ENCODE measurements at places on chromosomes 16 and 17.

DNA sequence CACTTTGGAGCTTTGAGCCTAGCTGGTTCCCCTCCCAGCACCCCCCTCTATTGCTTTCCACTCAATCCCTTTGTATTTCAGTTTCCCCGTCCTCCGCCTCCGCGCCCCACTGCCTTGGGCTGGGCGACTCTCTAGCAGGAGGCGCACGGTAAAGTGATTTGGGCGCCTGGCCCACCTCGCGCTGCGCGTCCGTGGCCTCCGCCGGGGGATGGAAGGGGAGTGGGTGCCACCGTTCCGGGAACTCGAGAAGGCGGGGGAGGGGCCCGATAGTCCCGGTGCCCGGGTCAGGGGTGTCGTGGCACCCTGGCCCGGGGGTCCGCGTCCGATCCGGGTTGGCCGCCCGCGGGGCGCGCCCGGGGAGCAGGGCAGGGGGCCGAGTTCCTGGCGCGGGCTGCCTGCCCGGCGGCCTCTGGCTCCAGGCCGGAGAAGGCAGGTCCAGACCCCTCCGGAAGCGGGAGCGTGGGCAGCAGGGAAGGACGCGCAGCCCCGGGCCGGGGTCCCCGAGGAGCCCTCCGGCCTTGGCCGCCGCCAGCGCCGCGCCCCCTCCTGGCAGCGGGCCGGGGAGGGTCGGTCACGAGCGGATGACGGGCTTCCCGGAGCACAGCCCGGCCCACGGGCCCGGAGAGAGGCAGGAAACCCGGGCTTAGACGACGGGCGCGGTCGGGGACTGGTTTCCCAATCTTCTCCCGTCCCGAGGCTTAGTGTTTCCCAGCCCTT is 15.8 kb downstream of the MEOX1 start:
- no peak for DNase-seq

GRCh38 chr16:30185683-30186421 is 2.5 kb downstream of the CORO1A start:
- DNase-seq: no peak

DNA sequence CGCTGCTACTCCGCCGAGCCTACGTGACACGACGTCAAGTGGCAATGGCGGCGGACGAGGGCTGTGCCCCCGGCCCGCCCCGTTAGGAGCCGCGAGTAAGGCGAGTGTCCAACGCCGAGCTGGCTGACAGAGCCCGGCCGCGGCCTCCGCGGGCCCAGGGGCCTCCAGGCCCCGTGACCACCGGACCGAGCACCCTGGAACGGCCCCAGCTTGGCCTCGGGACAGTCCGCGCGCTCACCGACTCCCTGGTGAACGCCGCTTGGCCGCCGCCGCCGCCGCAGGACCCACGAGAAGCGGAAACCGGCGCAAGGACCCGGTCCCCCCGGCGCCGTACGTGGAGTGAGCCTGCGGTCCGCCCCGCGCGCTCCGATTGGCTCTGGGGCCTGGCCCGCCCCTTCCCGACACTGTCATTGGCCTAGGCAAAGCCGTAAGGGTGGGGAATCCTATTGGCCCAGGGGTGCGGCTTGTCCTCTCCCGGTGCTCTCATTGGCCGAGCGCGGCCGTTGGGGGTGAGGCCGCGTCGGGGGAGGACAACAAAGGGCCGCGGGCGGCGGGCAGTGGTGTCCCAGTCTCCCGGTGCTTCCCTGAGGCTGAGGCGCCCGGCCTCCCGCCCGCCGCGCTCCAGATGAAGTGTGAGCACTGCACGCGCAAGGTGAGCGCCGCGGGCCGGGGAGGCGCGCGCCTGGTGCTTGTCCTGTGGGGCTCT is at the start of gene NARF:
TSS of gene NARF (plus strand) at position 563 of the 706 bp plus-strand sequence. CDS start at position 626, 63 bp downstream.
- DNase-seq: no peak

GRCh38 chr17:16923097-16923903 is 48.6 kb downstream of the TNFRSF13B start:
- no peak for DNase-seq

- DNase-seq: no peak
Observed at GRCh38 chr16:19203374-19203966, 35.4 kb downstream of the SYT17 start.

- DNase-seq: no peak
Observed at GRCh38 chr17:68288804-68289203, 2.1 kb downstream of the SLC16A6 start.

- no peak for DNase-seq
Observed at GRCh38 chr17:76191896-76192295, 48.4 kb downstream of the RNF157 start.

DNA sequence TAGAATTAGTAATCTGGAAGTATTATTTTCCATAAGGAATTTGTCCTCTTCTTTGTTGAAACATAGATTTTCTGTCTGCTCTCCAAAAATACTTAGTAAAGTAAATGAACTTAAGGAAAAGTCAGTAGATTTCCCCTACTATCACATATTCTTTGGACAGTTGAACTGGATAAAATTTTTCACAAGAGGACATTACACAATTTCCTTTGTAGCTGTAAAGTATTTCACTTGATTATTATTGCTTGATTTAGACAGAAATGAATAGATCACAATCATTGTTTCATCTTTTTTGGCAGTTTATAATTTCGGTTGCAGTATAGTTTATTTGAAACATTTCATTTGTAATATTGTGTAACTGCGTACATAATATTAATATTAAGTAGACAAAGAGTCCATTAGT is 12.5 kb downstream of the CYB5B start:
- DNase-seq: no peak

GRCh38 chr17:69154267-69154666 is 12.6 kb upstream of the ABCA6 start:
- DNase-seq: no peak

DNA sequence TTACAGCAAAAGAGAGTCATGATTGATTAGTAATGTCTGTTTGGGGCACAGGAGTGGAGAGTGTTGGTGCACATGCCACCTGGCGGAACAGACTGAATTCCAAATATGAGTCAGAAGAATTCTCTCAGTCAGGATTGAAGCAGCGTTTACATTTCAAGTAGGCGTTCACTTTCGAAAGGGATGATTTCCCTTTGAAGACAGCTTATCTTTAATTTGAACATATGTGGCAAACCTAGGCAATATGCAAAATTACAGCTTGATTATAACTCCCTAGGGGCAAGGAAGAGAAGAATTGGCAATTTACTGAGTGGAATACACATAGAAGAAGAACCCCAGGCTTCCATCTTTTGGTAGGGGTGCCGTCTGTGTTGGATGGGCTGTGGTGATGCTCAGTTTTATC is 235.8 kb downstream of the HAPSTR1 start:
- DNase-seq: no peak

- no peak for DNase-seq
Observed at GRCh38 chr17:63311416-63311937, 134.6 kb downstream of the CYB561 start.

DNA sequence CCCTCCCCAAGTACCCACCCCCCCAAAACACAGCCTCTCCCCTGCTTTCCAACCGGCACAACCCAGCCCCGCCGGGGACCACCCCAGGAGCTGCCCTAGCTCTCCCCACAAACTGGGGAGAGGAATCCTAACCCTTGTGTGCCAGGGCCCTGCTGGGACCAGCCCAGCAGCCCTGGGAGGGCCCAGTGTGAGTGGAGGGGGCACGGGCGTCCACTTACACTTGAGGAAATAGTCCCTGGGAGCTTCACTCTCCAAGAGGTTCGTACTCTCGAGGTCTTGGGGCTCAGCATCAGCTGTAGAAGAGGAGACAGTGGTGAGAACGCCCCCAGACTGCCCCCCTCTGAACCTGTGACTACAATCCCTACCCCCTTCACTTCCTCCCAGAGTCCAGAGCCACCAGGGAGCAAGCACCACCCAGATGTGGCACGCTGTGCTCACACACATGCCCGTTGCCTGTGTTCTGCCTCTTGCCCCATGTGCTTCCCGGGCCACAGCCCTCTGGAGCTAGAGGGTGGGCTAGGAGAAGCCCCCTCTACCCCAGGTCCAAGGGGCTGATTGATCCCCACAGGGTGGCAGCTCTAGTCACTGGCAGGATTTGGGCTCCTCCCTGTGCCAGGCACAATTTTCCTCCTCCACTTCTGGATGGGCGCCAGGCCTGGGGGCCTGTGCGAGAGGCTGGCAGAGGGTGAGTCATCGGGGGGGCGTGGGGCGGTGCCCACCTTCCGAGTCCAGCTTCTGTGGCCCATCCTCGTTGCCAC is 3.0 kb downstream of the TRIM47 start:
- DNase-seq: no peak

GRCh38 chr16:28910086-28911031 is 14.7 kb downstream of the RABEP2 start:
- DNase-seq: no peak

GRCh38 chr16:25367773-25368524 is 110.3 kb upstream of the ZKSCAN2 start:
- no peak for DNase-seq

- DNase-seq: no peak
Observed at GRCh38 chr16:80024443-80024842, 423.9 kb upstream of the MAF start.

DNA sequence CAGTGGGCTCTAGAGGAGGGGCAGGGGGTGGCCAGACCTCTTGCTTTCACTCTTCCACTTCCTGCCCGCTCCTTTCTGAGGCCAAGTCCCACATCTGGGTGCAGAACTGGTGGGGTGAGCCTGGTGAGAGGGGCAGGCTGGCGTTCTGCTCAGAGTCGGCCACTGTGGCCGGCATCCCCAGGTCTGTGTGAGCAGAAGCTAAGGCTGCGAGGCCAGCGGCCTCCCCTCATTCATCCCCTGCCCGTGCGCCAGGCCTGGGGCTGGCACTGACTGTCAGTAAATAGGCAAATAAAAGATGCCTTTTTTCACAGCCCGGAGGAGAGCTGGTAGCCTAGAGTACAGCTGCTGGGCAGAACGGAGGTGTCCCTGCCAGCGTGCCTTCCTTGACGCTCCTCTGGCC is 1.2 kb downstream of the DEF8 start:
- DNase-seq: no peak

DNA sequence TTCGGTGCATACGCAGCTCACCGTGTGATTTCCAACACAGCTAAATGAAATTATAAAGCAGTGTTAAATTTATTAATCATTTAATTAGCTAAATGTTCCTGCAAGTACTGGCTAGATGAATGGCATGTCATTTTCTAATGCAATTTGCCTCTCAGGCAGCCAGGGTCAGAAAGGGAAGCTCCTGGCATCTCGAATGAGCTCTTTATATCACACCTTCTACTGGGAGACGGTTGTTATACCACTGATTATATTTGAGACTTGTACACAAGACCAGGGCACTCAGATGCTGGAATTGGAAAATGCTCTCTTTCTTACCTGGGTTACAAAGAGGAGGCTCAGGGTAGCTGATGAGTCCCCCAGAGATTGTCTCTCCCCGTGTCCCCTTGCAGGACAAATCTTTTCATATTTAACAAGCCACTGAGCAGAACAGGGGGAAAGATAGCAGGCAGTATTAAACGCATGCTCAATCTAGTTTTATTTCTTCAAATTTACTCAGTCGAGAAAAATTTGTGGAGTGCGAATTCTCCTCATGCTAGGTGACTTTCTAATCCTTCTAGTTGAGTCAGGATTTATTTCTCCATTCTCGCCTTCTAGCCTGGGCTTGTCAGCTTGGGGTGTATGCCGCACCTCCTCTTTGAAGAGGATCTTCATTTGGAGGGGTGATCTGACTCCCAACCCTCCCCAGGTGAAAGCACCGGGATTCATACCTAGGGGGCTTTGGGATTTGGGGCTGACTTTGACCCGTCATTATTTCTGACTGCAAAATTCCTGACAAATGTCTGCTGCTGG is 441.1 kb downstream of the MAF start:
- DNase-seq: no peak

GRCh38 chr16:57152096-57153093 is 33.4 kb downstream of the PSME3IP1 start:
- no peak for DNase-seq

DNA sequence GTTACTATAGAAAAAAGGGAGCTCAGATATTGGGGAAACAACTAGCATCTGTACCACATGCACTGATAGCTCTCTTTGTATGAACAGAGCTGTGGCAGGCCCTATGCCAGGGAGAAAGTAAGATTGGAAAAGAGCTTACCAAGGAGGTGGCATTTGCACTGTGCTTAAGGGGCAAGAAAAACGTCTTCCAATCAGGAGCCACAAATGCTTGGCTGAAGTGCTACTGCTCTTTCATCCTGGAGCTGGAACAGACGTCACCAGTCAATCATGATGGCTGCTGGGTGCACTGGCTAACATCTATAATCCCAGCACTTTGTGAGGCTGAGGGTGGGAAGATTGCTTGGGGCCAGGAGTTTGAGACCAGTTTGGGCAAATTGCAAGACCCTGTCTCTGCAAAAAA is 218.5 kb downstream of the SEC14L1 start:
- DNase-seq: no peak

DNA sequence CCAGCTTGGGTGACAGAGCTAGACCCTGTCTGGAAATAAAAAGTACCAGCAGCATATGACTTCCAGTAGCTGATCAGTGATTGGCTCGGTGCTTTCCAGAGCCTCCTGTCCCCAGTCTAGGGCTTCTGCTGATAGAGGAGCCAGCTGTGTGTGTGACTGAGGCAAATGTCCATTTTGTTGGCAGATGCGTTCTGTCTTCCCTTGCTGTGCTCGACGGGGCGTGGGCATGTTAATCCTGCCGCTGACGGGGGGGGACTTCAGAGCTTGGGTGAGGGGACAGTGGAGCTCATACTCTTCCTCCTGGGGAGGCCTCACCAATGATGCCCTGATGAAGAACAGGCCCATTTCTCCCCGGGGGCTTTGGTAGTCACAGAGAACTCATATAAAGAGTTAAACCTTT is 14.6 kb downstream of the KCTD2 start:
- no peak for DNase-seq

DNA sequence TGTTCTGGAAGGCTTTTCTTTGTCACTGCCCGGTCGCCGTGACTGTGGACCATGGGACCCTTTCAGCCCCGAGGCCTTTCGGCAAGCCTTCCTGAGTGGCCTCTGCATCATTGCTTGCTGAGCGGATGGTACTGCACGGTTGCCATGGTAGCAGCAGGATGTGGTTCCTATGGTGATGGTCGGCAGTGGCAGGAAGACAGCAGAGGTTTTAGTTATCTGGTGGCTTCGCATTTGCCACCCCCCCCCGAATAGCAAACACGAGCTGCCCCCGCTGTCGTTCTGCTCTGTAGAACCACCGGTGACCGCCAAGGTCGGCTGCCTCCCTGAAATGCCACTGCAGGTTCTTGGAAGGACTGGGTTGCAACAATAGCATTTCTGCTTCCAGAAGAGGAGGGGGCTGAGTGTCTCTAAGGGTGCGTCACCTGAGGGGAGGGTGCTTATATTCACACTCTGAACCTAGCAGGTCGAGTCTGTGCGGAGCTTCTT is 76.6 kb downstream of the CMIP start:
- DNase-seq: no peak

All from cortex of kidney (tissue), 1 donor.